ENCODE measurements at places on chromosomes 13 and 19.

- no peak for DNase-seq
Observed at GRCh38 chr19:10748927-10749434, 31.1 kb downstream of the DNM2 start.

- DNase-seq: no peak
Observed at GRCh38 chr13:79625517-79625916, 144.6 kb downstream of the NDFIP2 start.

GRCh38 chr13:69418319-69418718 is 689.3 kb upstream of the ATXN8OS start:
- DNase-seq: no peak

DNA sequence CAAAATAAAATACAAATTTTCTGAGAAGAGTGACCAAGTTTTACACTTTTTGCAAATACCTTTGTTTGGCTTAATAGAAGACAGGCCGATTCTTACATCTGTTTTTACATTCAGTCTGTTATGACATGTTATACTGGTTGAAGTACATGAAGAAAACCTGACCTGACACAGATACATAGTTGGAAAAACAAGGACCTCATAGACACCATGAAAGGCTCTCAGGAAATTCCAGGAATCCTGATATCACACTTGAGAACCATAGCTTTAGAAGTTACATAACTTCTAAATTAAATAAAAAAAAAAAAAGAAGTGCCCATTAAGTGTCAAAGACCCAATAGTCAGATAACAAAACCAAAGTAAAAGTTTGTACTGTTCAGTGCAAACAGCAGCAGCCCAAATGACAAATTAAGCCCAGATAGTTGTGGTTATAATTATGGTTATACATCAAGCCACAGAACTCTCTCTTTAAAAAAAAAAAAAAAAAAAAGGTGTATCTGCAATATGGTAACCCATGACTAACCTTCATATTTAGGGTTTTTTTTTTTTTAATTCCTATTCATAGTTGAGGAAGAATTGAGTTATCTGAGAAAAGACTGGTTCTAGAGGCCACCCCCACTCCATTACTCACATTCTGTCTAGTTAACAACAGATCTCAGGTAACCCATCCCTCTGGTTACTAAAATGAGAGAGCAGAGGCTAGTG is 19.8 kb downstream of the RBM26 start:
- DNase-seq: no peak

DNA sequence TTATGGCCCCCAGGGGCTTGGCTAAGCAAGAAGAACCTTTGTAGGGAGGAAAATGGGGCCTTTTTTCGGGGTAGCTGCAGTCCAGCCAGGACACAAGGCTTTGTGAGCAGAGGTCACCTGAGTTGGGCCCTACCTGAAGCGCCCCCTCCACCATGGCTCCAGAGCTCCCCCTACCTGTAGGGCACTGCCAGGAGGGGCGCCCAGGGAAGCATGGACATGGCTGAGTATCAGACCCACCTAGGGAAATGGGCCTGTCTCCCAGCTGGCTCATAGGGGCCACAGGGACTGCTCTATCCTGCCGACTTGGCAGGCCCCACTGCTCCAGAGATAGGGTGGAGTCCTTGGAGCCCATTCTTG is 9.0 kb upstream of the CEBPA start:
- DNase-seq: no peak

DNA sequence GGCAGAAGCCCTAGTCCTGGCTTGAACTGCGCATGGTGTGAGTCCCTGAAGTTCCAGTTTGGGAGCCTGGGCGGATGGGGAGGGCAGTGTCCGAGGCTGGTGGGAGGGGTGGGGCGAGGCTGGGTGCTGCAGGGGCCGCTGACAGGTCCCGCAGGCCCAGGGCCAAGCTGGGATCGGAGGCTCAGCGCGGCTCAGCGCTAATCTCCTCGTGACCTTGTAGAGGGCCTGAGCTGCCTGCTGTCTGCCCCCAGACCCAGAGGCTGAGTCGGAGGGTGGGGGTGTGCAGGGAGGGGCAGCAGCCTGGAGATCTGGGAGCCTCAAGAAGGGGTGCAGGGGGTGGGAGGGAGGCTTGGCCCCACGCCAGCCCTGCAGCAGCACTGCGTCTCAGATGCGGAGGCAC is 3.0 kb downstream of the ATP1A3 start:
- DNase-seq: no peak

GRCh38 chr13:100976993-100977392 is 302.4 kb upstream of the TMTC4 start:
- no peak for DNase-seq

Measured in stimulated activated naive CD4-positive, alpha-beta T cell (primary cell).